ENCODE measurements at places on chromosomes 12 and 14.

GRCh38 chr12:66072566-66072965 lies 58.0 kb downstream of the LLPH start:
- no peak for DNase-seq

DNA sequence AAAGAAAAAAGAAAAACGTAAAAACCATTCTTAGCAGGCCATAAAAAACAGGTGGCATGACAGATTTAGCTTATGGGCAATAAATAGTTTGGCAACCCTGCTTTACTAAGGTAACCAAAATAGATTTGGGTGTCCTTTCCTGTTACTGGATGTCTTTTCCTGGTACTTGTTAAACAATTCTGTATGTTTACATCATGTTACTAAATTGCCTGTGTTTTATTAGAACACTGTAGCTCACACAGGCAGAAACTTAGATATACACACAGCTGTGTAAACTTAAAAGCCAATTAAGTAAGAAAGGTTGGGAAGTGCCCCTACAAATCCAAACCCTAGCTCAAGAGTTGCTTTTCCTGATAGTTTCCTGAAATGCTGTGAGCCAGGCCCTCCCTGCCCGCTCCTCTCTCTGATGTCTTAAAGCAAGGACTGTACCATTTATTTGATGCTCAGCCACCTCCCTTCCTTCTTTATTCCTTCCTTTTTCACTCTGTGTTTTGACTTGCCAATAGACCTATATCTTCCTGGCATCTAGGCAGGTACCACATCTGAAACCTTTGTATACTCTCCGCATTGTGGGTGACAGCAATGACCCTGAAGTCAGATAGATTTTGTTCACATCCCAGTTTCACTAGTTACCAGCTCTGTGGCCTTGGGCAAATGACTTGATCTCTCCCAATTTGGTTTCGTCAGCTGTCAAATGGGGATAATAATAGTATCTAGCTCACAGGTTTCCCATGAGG lies 3.7 kb upstream of the CAMKK2 start:
- DNase-seq, result no peak

GRCh38 chr14:105436891-105437722 lies 17.5 kb downstream of the MTA1 start:
- DNase-seq, result no peak

- DNase-seq, result no peak
Observed at GRCh38 chr12:31221551-31221945, 104.4 kb downstream of the SINHCAF start.

DNA sequence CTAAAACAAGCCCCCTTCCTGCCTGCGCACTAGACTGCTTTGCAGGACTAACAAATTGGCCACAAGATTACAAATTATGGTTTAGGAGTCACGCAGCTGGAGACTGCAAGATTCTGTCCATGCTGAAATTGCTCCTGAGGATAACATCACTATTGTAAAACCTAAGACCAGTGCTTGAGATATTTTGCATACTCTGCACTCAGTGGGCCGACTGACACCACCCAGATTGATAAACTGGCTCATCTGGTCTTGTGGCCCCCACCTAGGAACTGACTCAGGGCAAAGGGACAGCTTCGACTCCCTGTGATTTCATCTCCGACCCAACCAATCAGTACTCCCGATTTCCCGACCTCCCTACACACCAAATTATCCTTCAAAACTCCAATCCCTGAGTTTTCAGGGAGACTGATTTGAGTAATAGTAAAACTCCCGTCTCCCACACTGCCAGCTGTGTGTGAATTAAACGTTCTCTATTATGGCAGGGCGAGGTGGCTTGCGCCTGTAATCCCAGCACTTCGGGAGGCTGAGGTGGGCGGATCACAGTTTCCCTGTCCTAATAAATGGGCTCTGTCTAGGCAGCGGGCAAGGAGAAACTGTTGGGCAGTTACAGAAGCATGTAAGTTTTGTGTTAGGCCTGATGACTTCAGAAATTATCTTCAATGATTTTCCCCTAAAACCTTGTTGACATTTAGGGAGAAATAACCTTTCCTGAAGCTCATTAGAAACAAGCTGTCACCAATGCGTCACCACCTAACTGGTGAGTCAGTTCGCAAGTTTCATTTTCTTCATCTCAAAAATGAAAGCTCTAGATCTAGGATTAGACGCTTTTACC lies 5.3 kb upstream of the UBC start:
- no peak for DNase-seq

All from anterior cingulate cortex (tissue), 58 donors.